K562 (cell line): ENCODE measurements at places on chromosomes 4 and X.

DNA sequence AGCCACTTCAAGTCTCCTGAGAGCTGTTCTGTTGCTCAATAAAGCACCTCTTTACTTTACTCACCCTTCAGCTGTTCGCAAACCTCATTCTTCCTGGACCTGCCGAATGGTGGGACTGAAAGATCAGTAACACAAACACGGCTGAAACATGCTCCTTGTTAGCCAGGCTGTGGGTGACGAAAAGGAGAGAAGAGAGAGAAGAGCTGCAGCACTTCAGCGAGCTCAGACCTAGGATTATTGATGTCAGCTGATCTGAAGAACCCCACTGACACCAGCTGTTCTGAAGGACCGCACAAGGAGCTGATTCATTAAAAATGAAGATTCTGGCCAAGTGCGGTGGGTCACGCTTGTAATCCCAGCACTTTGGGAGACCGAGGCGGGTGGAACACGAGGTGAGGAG lies 2020.0 kb upstream of the ADGRL3 start:
- DNase-seq = no peak

- no peak for DNase-seq
Measured at GRCh38 chr4:108371282-108371681, 202.6 kb upstream of the LEF1 start.

GRCh38 chr4:2303686-2304320 lies 41.9 kb upstream of the MXD4 start:
- no peak for DNase-seq

GRCh38 chrX:122567911-122568310 lies 616.2 kb upstream of the GRIA3 start:
- no peak for DNase-seq

- DNase-seq = no peak
Measured at GRCh38 chrX:9379697-9380551, 84.9 kb upstream of the TBL1X start.

GRCh38 chr4:78644744-78645330 lies 93.3 kb downstream of the ANXA3 start:
- DNase-seq = peak; percentile 87

GRCh38 chrX:131083510-131084142 lies 25.5 kb downstream of the ARHGAP36 start:
- DNase-seq = no peak

DNA sequence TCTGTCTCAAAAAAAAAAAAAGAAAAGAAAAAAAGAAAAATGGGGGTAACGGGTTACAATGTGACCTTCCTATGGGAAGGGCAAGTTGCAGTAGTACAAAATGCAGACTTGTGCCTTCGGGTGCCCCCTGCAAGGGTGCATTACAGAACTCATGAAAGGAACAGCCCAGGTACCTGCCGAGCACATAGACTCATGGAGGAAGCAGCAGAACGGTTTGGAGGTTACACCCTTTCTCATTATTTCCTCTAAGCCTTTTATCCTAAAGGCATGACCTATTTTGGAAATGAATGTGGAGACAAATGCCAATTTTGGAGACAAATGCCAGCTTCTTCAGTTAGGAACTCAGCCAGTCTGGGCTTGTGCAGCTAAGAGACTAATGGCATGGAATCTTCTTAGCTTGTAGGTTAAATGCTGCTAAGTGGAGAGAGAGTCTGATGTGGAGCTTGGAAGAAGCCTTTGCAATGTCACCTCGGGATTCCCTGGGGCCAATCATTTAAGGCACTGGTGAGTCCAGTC lies 44.1 kb upstream of the PRKX start:
- DNase-seq = no peak

DNA sequence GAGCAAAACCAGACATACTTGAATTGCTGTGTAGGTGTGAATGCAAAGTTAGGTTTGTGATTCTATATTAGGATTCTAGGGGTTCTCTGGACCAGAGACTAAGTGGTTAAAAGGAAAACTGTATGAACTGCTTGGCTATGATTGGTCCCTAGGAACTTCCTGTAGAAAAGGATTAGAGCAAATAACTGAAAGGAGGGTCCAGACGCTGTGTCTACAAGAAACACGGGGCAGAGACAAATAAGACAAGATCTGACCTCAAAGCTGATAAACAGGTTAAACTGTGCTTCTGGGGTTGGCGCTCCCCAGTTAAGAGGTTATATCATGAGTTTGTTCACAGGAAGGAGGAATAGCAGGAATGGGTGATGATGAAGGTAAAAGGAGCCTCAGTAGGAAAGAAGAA lies 183.6 kb downstream of the MGST2 start:
- DNase-seq = no peak

DNA sequence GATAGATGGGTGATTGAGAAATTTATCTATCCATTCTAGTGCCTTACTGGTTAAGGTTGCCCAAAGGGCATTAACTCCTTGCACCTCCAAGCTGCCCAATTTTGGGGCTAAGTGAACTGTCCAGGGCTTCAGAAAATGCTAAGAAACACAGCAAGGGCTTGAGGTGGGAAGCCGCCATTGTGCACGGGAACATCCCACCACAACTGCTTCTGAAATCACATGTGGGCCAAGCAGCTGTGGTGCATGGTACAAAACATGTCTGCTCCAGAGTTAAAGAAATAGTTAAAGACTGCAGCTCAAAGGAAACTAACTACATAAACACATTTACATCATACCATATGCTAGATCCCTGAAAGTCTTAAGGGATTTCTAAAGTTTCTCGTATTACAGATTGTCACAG lies 144.3 kb upstream of the NDST3 start:
- no peak for DNase-seq

DNA sequence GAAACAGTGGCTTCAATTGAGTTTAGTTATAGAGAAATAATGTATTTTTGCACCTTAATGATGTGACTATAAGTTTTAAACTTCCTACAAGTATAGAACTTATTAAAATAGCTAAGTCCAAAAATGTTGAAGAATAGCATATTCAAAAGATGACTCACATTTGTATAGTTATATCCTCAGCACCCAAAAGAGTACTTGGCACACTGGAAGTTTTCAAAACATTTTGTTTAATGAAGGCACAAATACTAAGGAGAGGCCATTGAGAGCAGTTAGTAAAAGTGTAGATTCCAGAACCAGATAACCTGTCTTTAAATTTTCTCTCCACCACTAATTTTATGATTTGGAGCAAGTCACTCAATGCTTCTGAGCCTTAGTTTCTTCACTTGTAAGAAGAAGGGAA lies 226.9 kb upstream of the MID1 start:
- no peak for DNase-seq

DNA sequence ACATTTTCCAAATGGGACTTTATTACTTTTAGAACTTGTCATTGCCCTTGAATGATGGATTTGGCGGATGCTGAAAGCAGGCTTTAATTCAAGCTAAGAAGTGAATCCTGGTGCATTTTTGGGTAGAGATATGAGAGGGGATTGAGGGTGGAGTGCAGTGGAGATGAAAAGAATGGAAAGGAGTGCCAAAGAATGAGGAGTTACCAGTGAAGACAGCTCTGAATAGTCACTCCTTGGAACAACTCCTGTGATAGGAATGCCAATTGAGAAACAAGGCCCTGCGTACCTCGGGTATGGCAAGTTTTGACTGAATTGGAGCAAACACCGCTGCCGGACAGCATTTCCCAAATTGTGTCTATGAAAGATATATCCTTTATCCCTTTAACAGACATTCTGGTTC lies 36.5 kb upstream of the ETNPPL start:
- DNase-seq = no peak
